Neural crest cell (in vitro differentiated cells): ENCODE measurements at places on chromosomes 4 and X.

DNA sequence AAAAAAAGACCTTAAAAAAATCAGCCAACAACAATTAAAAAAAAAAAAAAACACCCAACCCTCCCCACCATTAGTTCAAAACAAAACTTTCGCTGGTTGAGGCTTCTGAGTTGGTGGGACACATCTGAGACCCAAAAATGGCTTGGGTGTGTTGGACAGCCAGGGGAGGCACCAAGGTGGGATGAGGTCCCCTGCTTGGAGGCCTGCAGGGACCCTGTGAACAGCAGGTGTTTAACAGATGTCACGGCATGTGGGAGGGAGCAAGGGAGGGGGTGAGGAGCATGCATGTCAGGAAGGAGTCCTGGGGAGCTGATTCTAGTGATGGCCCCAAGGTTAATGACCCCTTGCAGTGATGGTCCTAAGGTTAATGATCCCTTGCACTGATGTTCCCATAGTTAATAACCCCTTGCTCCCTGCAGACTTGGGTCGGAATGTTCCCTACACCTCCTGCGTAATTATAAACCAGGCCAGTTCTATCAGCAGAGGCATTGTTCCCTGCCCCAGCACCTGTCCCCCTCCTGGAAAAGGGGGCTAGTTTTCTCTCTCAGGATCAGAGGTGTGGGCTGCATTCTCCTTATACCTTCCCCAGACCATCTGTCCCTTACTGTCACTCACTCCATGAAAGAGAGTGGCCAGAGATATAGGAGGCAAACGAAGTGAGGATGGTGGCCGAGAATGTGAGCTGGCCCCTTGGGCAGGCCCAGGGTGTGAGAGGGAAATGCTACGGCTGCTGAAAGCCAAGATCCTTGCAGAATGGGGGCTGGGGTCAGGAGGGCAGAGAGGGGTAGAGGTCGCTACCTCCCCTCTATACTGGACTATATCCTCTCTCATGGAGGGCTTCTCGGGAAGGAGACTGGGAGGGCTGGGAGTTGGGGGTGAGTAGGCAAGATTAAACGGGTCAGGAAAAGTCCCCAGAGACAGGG lies 2.3 kb upstream of the FOXP3 start:
- DNase-seq = no peak

GRCh38 chr4:81796790-81797528 lies 325.3 kb upstream of the RASGEF1B start:
- no peak for DNase-seq

DNA sequence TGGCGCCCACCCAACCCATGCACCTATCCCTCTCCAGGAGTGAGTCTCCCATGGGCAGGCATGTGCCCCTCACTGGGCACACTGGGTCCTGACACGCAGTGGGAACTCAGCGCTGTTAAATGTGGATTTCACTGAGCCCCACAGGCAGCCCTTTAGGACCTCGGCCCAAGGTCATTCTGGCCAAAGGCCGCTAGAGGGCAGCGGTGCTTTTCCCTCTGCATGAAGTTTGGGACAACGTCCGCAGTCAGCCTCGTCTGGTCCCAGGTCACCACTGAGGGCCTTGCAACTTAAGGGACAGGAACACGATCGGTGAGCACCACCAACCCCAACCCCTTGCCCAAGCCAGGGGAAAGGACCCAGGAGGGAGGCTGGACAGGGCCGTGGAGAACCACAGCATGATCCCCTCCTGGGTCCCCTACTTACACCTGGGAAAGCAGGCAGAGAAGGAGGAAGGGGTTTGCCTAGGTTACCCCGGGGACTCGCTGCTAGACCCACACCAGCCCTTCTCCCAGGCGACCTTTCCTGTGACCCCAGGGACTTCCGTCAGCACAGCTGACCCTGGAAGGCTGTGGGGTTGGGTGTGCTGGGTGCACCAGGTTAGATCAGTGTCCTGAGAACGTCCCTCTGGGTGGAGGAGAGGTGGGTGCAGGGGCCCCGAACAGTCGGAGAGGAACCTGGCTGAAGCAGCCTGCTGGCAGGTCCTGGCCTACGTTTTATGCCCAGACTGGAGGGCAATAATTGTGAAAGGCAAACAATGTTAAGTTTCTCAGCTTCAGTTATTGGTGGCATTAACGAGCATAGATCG lies 24.0 kb downstream of the CYTL1 start:
- DNase-seq = peak; percentile 80

- no peak for DNase-seq
Measured at GRCh38 chrX:110277609-110278008, 40.3 kb downstream of the AMMECR1 start.

GRCh38 chrX:148774276-148774675 lies 273.9 kb downstream of the AFF2 start:
- DNase-seq = no peak
